ENCODE measurements at places on chromosomes 1 and 21.

- DNase-seq: no peak
Measured at GRCh38 chr1:95206514-95206913, 27.5 kb upstream of the RWDD3 start.

DNA sequence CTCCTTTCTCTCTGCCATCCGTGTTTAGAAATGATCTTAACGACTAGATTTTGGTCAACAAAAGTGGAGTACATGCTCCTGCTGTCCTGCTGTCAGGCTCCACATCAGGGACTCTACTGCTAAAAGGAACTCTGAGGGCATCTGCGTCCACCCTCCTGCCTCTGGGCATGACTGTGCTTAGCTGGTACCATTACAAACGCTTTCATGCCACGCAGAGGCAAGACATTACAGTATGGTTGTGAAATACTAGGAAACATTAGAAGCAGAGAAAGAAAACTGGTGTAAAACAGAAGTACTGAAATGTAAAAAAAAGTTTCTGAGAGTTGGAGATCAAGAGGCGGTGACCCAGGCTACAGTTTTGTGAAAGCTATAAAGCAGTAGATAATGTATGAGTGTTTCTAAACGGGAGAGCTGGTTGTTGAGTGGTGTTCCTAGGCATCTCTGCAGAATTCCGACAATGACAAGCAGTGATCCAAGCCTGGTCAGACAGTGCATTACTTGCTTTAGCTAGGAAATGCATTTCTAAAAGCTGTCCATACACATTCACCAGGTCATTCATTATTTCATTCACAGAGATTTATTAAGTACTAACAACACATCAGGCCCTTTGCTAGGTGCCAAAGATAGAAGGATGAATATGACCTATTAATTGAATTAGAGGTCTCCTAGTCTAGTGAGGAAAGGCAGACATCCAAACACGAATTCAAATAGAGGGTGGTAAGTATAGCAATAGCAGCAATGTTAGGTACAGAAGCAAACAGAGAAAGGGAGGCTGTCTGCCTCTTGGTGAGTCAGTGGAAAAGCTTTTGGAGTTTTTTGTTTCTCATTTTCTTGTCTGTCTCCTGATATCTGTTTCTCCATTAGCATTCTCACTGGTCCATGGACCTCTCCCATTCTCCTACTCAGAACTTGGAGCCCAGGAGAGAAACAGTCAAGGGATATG lies 401.9 kb downstream of the LMO4 start:
- no peak for DNase-seq

GRCh38 chr21:44854664-44855446 lies 18.6 kb downstream of the PTTG1IP start:
- peak; percentile 70 for DNase-seq

GRCh38 chr21:14687268-14687625 lies 141.1 kb upstream of the SAMSN1 start:
- peak; percentile 43 for DNase-seq

GRCh38 chr1:174401075-174401474 lies 46.7 kb upstream of the GPR52 start:
- DNase-seq: no peak

- DNase-seq: no peak
Measured at GRCh38 chr1:208524925-208525324, 280.7 kb upstream of the PLXNA2 start.

DNA sequence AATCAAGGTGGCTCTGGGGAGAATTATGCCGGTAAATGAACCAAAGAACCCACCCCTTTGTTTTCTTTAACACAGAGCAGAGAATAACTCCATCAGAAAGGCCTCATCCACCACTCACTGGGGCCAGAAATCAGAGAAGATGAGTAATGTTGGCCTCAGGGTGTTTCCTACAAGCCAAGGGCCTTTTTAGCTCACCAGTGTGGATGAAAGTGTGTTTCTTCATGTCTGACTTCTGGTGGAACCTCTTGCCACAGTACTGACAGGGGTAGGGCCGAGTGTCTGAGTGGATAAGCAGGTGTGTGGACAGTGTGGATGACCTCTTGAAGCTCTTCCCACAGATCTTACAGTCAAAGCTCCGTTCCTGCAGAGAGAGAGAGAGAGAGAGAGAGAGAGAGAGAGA lies 8.3 kb downstream of the GFI1 start:
- DNase-seq: peak; percentile 51

DNA sequence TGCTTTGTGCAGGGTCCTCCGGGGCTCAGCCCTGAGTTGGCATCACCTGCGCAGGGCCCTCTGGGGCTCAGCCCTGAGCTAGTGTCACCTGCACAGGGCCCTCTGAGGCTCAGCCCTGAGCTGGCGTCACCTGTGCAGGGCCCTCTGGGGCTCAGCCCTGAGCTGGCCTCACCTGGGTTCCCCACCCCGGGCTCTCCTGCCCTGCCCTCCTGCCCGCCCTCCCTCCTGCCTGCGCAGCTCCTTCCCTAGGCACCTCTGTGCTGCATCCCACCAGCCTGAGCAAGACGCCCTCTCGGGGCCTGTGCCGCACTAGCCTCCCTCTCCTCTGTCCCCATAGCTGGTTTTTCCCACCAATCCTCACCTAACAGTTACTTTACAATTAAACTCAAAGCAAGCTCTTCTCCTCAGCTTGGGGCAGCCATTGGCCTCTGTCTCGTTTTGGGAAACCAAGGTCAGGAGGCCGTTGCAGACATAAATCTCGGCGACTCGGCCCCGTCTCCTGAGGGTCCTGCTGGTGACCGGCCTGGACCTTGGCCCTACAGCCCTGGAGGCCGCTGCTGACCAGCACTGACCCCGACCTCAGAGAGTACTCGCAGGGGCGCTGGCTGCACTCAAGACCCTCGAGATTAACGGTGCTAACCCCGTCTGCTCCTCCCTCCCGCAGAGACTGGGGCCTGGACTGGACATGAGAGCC lies 22.7 kb downstream of the COL6A1 start:
- no peak for DNase-seq

- no peak for DNase-seq
Measured at GRCh38 chr1:99590578-99591209, 55.2 kb upstream of the PALMD start.

DNA sequence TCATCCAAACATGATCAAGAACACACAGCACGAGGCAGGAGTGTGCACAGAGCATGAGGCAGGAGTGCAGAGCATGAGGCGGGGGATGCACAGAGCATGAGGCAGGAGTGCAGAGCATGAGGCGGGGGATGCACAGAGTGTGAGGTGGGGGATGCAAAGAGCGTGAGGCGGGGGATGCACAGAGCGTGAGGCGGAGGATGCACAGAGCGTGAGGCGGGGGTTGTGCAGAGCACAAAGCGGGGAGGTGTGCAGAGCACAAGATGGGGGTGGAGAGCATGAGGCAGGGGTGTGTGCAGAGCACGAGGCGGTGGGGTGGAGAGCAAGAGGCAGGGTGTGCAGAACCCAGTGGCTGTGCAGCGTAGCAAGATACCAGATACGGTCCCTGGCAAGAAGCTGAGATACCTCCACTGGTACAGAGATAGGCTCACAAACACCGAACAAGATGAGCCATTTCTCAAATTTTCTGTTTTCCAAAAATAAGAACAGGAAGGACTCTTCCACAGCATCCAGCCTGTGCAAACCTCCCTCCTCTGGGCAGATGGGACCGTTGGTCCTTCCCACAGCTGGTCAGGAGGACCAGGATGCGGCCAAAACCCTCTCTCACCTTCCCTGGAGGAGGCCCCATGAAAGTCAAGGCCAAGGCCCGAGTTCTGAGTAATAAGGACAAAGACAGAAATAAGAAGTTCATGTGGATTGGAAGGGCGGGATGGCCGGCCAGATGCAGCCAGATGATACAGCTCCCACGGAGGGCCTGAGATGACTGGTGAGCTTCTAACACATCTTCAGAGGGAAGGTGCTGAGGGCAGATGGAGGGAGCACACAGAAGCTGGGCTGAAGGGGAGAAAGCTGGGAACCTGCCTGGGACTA lies 12.0 kb downstream of the SPATC1L start:
- DNase-seq: no peak

GRCh38 chr21:36260030-36260787 lies 59.8 kb upstream of the MORC3 start:
- DNase-seq: peak; percentile 56

DNA sequence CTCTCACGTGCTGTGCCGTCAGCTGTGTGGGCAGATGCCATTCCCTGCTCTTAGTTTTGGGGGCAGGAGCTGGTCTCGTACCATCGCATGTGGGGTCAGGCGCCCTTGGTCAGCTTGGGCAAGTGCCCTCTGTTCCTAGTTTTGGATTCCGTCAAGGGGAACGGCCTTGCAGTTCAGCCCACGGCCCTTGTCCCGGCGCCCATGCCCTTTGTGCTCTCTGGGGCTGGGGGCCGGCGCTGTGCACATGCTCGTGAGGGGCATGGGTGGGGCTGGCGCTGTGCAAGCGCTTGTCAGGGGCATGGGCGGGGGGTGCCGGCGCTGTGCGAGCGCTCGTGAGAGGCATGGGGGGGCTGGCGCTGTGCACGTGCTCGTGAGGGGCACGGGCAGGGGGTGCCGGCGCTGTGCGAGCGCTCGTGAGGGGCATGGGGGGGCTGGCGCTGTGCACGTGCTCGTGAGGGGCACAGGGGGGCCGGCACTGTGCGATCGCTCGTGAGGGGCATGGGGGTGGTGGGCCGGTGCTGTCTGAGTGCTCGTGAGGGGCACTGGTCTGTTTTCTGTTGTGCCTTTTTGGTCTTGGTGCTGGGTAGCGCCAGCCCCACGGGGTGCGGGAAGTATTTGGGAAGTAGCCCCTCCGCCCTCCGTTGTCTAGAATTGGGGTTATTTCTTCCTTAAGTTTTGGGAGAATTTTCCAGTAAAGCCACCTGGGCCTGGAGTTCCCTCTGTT lies 29.5 kb upstream of the DIP2A start:
- no peak for DNase-seq

GRCh38 chr1:205328476-205328875 lies 6.9 kb upstream of the NUAK2 start:
- no peak for DNase-seq

DNA sequence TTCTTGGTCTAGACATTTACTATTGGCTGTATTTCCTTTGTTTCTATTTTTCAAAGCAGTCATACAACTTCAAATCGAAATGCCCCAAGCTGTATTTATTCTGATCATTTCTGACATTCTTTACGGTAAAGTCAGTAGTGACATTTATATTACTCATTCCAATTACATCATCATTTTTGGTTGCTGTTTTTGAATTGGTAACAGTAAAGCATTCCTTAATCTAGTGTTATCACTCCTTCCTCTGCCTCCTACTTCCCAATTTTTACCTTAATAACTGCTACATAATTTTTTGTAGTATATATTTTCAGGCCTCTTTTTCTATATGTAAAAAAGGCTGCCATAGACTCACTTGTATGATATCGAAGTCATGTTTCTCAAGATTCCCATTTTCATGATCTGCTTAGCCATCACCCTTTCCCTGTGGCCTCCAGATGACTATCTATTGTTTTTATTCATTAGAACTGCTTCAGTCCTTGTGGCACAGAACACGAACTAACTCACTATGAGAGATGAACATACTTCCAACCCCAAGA lies 167.2 kb downstream of the RUNX1 start:
- DNase-seq: no peak

GRCh38 chr1:55156093-55156492 lies 59.1 kb downstream of the USP24 start:
- DNase-seq: no peak

DNA sequence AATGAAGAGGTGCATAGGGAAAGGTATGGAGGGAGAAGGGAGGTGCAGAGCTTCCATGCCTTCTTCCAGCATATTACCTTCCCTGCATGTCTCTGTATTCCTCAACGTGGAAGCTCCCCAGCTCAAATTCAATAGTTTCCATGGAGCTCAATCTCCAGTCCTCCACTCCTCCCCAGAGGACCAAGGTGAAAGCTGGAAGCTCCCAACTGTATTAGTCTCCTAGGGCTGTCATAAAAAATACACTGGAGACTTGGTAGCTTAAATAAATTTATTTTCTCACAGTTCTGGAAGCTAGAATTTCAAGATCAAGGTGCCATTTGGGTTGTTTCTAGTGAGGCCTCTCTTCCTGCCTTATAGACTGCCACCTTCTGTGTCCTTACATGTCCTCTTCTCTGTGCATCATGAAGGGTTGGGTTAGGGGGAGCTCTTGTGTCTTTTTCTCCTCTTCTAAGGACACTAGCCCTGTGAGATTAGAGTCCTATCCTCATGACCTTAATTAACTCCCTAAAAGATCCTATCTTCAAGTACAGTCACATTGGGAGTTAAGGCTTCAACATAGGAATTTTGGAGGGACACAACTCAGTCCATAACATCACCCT lies 21.9 kb upstream of the RABGGTB start:
- no peak for DNase-seq

GRCh38 chr1:21626921-21627339 lies 42.2 kb downstream of the RAP1GAP start:
- DNase-seq: no peak

GRCh38 chr1:222071387-222071786 lies 329.5 kb upstream of the DUSP10 start:
- DNase-seq: no peak

- DNase-seq: no peak
Measured at GRCh38 chr1:81030441-81030840, 770.3 kb upstream of the ADGRL2 start.

- no peak for DNase-seq
Measured at GRCh38 chr1:199700551-199700950, 327.0 kb upstream of the NR5A2 start.

DNA sequence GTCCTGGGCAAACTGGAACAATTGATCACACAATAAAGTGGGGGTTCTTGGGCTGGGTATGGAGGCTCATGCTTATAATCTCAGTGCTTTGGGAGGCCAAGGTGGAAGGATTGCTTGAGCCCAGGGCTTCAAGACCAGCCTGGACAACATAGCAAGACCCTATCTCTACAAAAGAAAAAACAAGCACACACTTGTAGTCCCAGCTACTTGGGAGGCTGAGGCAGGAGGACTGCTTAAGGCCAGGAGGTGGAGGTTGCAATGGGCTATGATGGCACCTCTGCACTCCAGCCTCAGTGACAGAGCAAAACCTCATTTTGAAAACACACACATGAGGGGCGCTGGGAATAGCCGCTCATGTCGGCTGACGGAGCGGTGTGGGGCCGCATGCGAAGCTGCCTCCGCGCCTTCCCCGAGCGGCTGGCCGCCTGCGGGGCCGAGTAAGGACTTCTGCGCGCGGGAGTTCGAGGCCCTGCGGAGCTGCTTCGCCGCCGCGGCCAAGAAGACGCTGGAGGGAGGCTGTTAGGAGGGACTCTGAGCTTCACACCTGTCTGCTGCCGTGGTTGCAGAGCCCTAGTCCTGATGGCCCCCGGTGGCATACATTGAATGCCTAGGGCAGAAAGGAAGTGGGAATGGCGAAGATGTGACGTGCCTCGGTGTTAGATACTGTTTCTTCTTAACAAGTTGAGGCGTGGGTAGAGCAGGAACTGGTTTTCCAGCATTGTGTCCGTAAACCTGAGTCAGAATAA lies 59.5 kb downstream of the ACBD3 start:
- DNase-seq: no peak

DNA sequence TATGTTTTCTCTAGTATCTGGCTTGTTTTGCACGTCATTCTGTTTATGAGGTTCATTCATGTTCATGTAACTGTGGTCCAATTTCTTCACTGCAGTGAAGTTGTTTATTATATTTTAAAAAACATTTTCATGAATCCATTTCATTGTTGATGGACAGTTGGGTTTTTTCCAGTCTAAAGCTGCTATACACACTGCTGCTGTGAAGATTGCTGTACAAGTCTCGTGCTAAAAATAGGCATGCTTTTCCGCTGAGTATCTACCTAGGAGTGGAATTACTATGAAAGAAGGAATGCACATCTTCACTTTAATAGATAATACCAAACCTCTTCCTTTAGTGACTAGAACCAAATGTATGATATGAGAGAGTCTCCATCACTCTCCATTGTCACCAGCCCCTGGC lies 49.0 kb upstream of the ETS2 start:
- no peak for DNase-seq

GRCh38 chr1:44827197-44828002 lies 15.7 kb downstream of the PTCH2 start:
- DNase-seq: no peak

Measured in HL-60 (cell line).